Epithelial cell of prostate (primary cell): ENCODE measurements at places on chromosomes 6 and 20.

DNA sequence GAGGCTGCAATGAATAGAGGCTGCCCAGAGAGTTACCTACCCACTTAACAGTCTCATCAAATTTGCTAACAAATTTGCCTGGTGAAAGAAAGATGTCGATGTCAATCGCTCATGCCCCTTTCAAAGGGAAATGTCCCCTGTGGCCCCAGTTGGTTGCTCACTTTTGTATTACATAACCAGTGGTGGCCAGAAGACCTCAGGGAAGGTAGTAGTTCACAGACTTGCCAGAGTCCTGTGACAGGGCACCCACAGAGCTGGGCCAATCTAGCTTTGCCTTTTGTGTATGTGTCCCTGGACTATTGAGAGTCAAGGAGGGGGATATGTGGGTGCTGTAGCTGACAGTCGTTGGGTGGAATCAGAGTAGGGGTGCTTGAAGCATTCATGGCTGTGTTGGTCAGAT, 70.7 kb upstream of the CCN6 start:
- no peak for DNase-seq

GRCh38 chr20:60142587-60142986, 184.4 kb downstream of the CDH26 start:
- no peak for DNase-seq

GRCh38 chr6:139931747-139932146, 557.3 kb upstream of the CITED2 start:
- no peak for DNase-seq

- DNase-seq: no peak
These were observed 215.0 kb downstream of the SLC24A3 start for GRCh38 chr20:19427480-19427879.

GRCh38 chr6:113381959-113382358, 475.2 kb upstream of the MARCKS start:
- no peak for DNase-seq

- DNase-seq: no peak
These were observed 10.1 kb downstream of the CSNK2A1 start for GRCh38 chr20:533526-533925.

DNA sequence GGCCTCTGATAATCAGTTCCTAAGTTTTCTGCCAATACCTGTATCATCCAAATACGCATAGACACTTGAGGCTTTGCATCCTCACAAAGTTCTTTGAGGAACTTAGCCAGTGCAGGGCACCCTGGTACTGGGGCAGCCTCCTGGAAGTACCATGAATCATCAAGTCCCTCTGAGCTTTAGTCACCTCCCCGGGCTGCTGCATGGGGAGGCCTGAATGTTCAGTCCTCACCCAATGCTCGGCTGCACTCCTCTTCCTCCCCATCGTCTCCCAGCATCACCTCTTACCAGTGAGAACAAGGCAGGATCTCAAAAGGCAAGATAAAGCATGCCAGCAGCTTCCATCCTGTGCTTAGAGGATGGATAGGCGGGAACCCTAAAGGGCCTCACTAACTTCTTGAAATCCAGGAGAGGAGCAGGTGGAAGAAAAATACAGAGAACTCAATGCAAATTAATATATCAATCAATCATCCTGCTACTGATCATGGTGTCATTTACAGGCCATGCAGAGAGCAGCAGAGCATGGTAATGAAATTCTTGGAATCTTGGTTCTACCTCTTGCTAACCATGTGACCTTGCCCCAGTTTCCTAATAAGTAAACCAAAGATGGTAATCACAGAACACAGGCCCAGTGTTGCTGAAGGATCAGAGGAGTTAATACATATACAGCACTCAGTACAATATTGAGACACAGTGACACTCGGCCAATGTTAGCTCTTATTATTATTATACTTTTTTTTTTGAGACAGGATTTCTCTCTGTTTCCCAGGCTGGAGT, 4.7 kb upstream of the CCN6 start:
- DNase-seq: no peak

- DNase-seq: no peak
These were observed 61.5 kb upstream of the HDDC2 start for GRCh38 chr6:125363039-125363823.

- DNase-seq: no peak
These were observed 609.3 kb upstream of the IMPG1 start for GRCh38 chr6:76681781-76682180.

GRCh38 chr6:15621203-15622044, 41.4 kb downstream of the DTNBP1 start:
- DNase-seq: no peak

DNA sequence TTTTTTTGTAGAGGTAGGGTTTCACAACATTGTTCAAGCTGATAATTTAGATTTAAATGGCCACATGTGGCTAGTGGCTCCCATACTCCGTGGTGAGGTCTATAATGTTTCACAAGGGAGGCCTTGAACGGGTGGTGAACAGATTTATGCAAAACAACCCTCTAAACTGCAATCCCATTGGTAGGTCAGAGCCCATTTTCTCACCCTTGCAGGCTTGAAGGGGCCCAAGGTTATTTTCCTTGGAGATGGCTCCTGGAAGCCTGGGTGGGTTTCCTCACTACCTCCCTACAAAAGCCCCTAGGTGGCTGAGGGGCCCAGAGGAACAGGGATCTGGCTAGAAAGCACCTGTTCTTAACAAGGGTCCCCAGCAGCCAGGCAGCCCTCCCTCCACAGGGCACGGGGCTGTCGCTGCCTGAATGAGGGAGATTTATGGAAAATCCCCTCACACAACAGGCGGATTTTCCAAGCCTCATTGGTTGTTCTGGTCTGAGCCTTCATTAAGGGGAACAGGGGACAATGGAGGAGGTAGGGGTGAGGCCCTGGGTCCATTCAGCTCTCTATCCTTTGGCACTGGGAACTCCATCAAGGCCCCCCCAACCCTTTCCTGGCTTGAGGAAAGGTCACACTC, 64.6 kb downstream of the VEGFA start:
- no peak for DNase-seq

- DNase-seq: no peak
These were observed 17.2 kb upstream of the CRIP3 start for GRCh38 chr6:43325876-43326275.

GRCh38 chr20:50494428-50494827, 15.8 kb upstream of the PTPN1 start:
- DNase-seq: no peak

DNA sequence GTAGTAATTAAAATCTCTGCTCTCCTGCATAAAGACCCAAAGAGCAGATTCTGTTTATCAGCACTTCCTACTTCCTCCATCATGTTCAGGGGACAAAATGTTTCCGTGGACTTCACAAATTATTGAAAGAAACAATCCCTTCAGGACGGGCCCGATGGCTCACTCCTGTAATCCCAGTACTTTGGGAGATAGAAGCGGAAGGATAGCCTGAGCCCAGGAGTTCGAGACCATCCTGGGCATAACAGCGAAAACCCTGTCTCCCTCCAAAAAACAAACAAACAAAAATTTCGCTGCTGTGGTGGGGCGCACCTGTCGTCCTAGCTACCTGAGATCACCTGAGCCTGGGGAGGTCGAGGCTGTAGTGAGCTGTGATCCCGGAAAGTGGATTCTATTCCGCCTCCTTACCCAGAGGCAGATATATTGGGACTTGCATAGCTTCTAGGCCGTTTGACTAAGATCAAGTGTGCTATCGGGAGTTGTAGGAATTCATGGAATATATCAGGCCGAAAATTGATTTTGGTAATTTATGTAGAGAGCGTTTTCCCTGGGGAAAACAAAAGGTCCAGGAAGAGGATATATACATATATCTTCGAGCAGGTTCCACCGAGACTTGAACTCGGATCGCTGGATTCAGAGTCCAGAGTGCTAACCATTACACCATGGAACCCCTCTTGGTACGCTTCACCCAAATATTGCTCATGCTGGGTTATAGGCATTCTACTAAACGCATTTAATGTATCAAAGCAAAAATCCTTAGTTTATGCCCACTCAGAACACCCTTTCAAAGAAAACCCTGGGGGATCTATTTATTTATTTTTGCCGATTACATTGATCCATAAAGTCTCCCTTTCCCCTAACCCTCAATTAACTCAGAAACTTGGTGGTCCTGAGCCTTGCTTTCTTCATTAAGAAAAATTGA, 74.5 kb upstream of the ZNF184 start:
- no peak for DNase-seq

DNA sequence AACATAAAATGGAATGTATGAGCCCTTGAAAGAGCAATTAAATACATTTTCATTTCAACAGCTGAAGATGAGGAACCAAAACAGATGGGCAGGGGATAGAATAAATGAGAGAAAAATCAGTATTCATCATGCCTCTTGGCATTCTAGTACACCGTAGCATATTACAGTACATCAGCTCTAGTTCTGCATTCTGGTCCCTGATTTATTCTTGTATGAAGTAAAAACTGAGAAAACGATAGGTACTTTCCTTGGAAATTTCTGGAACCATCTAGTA, 349.4 kb downstream of the ARHGAP18 start:
- no peak for DNase-seq

- DNase-seq: no peak
These were observed 193.8 kb downstream of the FARS2 start for GRCh38 chr6:5455142-5455541.

- DNase-seq: no peak
These were observed 8.8 kb downstream of the STX16 start for GRCh38 chr20:58659841-58660240.

- DNase-seq: no peak
These were observed 100.9 kb downstream of the CD109 start for GRCh38 chr6:73796881-73797280.

DNA sequence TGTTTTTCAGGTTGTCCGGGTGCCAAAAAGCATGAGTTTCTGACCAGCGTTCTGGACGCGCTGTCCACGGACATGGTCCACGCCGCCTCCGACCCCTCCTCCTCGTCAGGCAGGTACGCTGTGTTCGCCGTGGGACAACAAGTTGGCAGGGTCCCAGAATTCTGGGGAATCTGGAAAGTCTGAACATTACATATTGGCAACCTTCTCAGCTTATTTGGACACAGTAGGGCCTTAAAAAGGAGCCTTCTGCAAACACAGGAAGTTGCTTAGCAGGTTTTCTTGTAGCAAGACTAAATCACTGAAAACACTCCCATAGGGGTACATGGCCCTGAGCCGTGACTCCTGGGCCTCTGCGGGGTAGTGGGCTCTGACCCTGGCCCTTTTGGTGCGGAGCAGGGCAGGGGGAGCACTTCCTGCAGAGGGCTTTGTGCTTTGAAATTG, 209.7 kb downstream of the SMOC2 start:
- no peak for DNase-seq

- DNase-seq: no peak
These were observed 77.4 kb upstream of the CEP162 start for GRCh38 chr6:84304881-84305280.

DNA sequence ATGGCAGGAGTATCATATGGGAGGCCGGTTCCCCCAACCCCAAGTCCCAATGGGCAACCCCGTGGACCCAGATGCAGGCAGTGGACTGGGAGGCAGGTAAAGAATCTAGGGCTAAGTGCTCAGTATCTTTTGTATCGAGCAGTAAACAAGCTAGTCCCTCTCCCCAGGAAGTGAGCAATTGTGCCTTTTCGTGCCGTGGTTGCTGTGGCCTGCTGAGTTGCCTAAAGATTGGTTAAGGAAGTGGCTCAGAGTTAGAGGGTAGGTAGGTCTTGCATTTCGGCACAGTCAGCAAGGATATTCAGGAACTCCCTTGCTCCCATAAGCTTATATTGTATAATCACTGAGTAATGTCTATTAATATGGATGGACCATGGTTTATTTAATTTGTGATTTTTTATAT, 1.3 kb upstream of the DNAH8 start:
- DNase-seq: no peak

DNA sequence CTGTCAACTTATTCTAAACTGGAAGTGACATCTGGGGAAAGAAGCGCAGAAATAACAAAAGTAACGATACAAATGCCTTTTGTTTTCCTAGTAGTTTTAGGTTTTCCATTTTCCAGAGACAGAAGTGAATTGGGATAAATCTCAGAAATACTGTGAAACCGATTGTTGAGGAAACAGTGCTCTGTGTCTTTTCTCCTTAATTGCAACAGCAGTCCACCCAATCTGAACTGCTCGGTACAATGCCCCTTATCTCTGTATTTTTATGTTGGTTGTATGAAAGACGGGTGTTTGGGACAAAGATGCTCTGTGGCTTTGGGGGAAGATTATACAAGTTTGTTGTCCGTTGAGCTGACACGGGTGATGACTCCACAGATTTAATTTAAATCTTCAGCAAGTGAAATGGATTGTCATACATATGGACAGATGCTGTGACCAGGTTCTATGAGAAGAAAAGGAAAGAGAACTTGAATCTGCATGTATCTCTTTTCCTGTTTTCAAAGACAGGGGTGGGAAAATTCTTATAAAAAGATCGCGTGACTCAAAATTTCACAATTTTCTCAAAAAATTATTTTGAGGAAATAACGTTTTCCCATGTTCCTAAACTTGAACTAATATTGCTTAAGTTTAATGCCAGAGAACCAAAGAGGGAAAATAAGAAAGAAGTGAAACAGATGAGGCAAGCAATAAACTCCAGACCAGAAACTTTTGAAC, 41.2 kb downstream of the SASH1 start:
- no peak for DNase-seq

DNA sequence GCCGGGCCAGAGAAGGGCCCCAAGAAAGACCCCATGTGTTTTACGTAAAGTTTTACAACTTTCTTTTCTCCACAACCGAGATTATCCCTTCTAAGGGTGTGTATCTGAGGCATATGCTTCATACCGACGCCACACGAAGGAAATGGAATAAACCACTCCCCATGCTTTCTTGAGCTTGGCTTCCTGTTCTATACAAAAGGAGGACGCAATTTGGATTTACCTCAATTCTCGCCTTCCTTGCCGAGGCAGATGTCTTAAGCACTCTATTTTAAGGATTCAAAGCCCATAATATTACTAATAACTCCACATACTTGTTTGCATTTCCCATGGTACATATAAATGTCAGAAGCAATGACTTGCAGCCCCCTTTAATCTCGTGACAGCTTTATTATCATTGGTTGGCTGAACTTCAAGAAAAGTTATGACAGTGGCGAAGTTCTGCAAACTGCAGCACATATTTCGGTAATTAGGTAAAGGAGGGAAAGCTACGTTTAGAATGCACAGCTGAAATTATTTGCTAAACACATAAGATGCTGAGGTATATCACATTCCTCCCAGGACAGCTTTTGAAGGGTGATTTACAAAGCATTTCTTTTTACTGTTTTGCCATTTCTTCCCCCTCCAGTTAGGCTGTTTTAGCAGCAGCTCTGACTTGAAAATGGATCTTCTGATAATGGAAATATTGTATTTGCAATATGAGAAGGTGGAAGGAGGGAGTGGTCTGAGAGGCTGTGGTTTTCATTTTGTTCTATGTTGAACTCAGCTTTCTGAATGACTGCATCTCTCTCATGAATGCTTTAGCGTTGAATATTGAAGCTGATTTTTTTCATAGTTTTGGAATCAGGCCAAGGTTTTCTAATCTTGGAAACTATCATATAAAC, 330.5 kb downstream of the EPHA7 start:
- DNase-seq: no peak

- DNase-seq: no peak
These were observed 151.7 kb downstream of the UST start for GRCh38 chr6:148898376-148899014.

DNA sequence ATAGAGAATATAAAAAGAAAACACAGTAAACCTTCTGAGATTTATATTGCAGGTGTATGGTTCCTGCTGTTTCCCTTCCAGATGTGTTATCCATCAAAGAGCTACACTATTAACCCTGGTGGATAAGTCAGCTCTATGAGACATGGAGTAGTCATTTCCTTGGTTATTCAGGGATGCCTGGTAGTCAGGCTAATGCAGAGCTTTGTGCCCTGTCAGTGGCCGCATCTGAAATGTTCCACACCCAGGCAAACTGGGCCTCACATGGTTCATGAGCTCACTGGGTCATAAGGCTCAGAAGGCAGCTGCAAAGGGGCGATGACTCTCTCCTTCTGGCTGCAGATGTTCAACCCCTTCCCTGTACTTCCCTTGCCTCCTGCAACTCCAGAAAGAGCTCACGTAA, 473.6 kb downstream of the EPHA7 start:
- DNase-seq: peak; percentile 16
